T follicular helper cell (primary cell): ENCODE measurements at places on chromosomes 13 and 19.

- DNase-seq, result no peak
Observed at GRCh38 chr19:48946463-48947257, 8.0 kb upstream of the BAX start.

GRCh38 chr19:30255791-30256495 lies 116.2 kb upstream of the ZNF536 start:
- DNase-seq, result no peak

DNA sequence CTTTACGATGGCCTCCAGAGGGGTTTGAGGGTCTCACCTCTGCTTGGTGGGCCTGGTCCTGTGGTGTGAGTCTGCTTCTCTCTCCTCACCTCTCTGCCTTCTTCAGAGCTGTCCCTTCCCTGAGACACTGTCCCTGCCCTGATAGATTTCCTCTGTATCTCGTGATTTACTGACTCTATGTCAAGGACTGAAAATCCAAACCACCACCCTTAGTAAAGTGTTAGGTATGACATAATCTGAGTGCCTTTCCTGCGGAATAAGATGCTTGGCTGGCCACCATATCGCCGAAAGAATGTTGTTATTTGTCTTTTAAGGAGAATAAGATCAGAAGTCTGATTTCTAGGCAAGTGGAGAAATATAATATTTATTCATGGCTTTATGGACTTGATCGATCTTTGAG lies 7.2 kb downstream of the SLC25A15 start:
- DNase-seq, result no peak

- no peak for DNase-seq
Observed at GRCh38 chr13:58324161-58324560, 692.6 kb downstream of the PCDH17 start.

DNA sequence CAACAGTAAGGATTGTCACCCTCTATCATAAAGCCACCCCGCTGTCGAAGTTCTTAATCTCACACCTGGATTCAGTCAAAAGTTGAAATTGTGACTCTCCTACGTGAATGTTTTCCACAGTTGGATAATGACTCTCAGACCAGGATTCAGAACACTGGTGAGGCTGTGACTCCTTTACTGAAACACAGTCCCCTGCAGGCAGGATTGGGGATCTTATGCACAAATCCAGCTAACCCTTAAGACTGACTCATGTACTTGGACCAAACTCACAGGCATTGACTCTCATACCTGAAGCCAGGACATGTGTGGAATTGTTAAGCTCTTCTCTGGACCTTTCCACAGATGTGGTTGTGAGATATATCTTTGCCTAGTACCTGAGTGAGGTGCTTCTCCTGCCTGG lies 46.8 kb downstream of the ZNF85 start:
- no peak for DNase-seq

DNA sequence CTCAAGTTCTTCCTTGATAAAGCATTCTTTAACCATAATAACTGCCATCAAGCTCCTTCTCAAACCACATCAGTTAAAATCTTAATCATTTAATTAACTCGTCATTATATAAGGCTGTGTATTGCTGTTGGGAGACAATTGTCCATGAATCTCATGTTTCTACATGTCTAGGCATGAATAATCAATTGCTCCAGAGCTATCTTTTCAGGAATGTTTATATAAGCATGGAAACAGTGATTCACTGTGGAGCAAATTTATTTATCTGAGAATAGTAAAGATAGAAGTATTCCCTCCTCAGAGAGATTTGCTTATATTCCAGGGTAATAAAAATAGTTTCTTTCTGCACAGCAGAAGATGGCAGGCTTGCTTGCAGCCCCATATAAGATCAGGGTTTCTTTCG lies 71.1 kb downstream of the CBY2 start:
- no peak for DNase-seq

- DNase-seq, result no peak
Observed at GRCh38 chr19:2043251-2043641, 7.8 kb downstream of the MKNK2 start.

GRCh38 chr13:64274481-64275217 lies 2859.0 kb upstream of the PCDH20 start:
- no peak for DNase-seq

GRCh38 chr19:595326-596262 lies 5.9 kb downstream of the HCN2 start:
- no peak for DNase-seq

- no peak for DNase-seq
Observed at GRCh38 chr13:113956571-113956970, 17.3 kb downstream of the C13orf46 start.

DNA sequence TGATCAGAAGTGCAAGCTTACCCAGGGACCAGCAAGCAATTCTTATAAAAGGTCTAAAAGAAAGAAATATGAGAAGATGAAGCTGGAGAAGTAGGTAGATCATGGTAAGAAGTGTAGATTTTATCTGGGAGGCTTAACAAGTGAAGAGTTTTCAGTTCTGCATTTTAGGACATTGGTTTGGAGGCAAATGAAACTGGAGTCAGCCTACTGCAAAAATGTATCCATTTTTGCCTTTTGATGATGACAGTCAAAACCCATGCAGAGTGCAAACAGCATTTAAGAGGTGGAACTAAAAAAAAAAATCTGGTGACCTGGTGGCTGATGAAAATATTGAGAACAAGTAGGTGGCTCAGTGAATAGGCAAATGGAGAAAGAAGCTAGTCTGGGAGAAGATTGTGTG lies 216.9 kb downstream of the DNAJC15 start:
- DNase-seq, result no peak

DNA sequence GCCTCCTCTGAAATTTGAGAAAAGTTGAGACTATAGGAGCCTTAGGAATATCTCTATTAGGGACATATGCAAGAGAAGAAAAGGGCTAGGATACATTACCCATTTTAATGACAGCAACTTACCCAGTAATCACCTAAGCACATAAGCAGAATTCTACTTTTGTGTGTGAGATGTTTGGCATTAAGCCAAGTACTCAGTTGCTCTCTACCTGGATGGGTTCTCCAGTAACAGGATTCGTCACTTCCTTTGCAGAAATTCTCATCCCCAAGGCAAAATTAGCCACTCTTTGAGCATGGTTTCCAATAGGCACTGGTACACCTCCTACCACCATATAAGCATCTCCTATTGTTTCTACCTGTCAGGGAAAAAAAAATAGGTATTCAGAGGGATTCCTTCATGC lies 95.1 kb downstream of the C13orf42 start:
- DNase-seq, result no peak

GRCh38 chr13:22738357-22738756 lies 442.4 kb upstream of the SGCG start:
- no peak for DNase-seq

DNA sequence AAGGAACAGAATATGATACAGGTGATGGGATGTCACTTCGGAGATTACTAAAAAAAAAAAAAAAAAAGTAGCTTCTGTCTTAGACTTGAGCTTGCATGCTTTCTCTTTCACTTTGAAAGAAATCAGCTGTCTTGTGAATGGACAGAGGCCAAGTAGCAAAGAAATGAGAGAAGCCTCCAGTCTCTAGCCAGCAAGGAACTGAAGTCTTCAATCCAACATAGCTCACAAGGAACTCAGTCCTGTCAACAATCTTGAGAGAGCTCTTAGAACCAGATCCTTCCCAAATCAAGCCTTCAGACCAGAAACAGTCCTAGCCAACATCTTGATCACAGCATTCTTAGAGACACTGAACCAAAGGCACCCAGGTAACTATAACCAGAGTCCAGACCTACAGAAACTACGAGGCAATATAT lies 7.7 kb downstream of the N4BP2L2 start:
- DNase-seq, result no peak

DNA sequence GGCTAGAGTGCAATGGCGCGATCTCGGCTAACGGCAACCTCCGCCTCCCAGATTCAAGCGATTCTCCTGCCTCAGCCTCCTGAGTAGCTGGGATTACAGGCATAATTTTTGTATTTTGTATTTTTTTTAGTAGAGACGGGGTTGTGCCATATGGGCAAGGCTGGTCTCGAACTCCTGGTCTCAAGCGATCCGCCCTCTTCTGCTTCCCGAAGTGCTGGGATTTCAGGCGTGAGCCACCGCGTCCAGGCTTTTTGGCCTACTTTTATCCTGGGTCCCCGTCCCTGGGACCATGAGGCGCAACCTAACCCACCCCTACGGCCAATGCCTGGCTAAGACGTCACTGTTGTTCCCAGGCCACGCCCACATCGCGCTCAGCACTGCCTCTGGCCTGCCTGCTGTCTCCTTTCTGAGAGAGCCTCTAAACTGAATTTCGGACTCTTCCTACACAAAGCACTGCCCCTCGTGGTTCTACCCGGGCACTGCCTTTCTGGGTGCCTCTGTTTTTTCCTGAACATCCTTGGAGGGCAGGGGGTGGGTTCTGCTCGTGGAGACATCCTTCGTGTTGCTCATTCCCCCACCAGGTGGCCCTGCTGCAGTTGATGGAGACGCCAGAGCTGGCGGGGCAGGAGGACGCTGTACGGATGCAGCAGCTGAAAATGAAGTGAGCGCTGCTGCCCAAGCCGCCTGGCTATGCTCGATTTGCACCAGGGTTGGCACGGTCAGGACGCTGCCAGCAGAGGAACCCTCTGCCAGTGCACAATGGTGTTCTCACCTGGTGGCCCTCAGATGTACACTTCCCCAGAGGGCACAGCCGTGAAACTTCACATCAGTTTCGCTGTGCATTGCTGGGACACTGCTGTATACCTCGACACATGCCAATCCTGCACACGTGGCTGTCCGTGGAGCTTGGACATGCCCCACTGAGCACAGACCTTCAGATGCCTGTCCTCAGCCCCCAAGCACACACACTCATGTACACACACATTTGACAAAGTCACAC lies 2.0 kb downstream of the REX1BD start:
- no peak for DNase-seq

DNA sequence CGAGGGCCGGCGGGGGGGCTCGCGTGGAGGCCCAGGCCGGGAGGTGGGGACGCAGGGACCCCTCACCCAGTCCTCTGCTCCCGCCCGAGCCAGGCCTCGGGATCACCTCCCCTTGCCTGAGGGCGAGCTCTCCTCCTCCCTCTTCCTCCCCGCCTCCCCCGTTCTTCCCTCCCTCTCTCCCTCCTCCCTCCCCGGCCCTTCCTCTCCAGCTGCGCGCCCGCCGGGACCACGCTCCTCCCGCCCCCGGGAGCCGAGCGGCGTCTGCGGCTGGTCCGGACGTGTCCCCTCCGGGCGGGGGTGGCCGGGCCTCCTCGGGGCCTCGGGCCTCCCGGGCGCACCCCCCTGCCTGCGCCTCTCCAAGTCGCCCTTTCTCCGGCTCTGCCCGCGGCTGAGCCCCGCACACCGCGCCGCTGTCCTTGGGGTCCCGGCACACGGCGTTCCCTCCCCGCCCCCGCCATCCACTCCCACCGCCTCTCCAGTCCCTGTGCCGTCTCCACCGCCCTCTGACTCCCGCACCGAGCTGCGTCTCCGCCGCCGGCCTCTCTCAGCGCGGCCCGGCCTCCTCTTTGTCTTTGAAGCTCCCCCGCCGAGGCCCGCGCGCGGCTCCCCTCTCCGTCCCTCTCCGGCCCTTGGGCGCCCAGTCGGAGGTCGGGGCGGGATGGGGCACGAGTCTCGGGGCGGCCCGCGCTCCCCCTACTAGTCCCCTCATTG lies 5.7 kb downstream of the SOX1 start:
- no peak for DNase-seq

- no peak for DNase-seq
Observed at GRCh38 chr19:52115526-52116053, 20.0 kb upstream of the ZNF841 start.

GRCh38 chr19:39038098-39038497 lies 5.7 kb upstream of the FBXO27 start:
- no peak for DNase-seq

- no peak for DNase-seq
Observed at GRCh38 chr13:102869948-102870676, 24.3 kb downstream of the ERCC5 start.

- DNase-seq, result no peak
Observed at GRCh38 chr13:100497389-100497788, 91.2 kb downstream of the GGACT start.

DNA sequence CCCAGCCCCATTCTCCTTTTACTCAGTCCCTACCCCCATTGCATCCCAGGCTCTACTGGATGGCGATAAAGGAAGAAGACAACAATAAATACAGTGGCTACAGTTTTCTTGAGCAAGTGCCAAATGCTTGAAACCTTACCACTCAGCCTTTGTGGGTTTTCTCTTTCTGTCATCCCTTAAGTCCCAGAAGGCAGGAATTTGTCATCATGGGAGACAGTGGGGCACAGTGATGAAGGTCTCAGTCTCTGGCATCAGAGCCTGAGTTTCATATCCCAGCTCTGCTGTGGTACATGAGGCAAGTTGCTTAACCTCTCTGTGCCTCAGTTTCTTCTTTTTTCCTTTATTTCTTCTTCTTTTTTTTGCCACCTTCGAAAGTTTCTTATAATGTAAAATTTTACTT lies 5.1 kb upstream of the COMP start:
- DNase-seq, result no peak

GRCh38 chr13:50213526-50213925 lies 198.3 kb downstream of the KCNRG start:
- no peak for DNase-seq

GRCh38 chr19:19113040-19113626 lies 25.1 kb downstream of the TMEM161A start:
- DNase-seq, result no peak

DNA sequence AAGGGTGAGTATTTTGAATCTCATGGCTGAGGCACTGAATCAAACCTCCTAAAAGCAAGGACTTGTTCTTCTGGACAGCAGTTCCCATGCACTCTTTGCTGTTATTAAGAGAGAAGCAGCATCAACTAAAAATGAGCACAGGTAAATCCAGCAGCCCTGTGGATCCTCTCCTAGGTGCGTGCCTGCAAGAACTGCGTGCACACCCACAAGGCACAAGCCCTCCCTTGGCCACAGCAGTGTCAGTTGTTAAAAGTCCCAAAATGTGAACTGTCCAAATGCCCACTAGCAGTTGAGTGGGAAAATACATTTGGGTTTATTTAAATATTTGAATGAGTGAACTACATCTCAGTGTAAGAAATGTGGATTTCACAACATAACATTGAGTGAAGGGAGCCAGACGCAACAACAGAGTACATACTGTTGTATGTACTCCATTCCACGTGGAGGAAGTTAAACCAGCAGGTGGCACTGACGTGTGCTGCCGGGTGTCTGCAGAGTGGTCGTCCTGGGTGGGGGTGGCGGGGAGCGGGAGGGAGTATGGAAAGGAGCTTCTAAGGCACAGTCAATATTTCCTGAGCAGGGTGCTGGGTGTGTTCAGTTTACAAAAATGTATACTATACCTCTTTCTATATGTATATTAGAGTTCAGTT lies 266.4 kb downstream of the NALCN start:
- no peak for DNase-seq
